GM12878 (cell line): ENCODE measurements at places on chromosomes 11 and 22. TPM values are rescaled to one million over a fixed set of nuclear protein-coding genes. Genes with fewer than 3 reads are reported as not detected.

DNA sequence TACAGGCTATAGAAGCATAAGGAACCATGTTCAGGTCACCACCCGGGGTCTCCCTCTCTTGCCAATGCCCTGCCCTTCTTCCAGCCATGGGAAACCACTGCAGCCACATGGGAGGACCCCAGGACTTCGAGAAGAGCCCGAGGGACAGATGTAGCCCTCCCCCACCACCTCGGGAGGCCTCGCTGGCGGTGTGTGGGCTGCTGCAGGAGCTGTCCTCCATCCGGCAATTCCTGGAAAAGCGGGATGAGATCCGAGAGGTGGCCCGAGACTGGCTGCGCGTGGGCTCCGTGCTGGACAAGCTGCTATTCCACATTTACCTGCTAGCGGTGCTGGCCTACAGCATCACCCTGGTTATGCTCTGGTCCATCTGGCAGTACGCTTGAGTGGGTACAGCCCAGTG is 14.5 kb downstream of the HTR3A start:
- H3K4me3 ChIP-seq: no peak overlapping the region
- H3K36me3 ChIP-seq: no peaks in the 10 kb centered on the region
- H3K27ac ChIP-seq: no peak overlapping the region
- DNase-seq: no peak
- H3K4me1 ChIP-seq: no peaks in the 10 kb centered on the region

DNA sequence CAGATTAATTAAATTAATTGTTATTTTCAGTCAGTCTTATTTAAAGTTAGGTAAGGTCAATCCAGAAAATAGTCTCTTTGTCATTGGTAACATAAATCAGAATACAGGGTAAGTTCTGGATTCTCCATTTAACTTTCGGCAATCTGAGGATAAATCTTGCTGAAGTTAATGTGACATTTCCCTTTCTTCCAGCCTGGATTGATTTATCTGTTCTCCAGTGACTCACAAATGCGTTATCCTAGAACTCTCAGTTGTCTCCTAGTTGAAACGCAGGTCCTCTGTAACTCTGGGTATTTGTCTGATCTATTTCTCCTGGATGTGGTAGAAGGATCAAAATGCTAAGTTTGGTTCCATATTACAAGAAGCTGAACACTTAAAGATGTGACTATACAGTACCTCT is 21.0 kb downstream of the OR51E1 start:
- H3K4me1 ChIP-seq: no peaks in the 10 kb centered on the region
- no peaks in the 10 kb centered on the region for H3K36me3 ChIP-seq
- no peak overlapping the region for H3K4me3 ChIP-seq
- H3K27ac ChIP-seq: no peak overlapping the region
- DNase-seq: no peak
- H3K27me3 ChIP-seq: no peaks in the 10 kb centered on the region; the same call in 1 of the 2 replicates

- H3K4me3 ChIP-seq: no peak overlapping the region
- H3K36me3 ChIP-seq: no peaks in the 10 kb centered on the region
Observed at GRCh38 chr11:1820463-1821325, 14.1 kb upstream of the SYT8 start.

The MN1 gene
- total RNA-seq: 0.03 and 0.11 TPM in 2 replicates

The PLAAT3 gene
- 13.3 and 15.4 TPM in 2 replicates for total RNA-seq
